ENCODE measurements at places on chromosomes 6 and 20.

DNA sequence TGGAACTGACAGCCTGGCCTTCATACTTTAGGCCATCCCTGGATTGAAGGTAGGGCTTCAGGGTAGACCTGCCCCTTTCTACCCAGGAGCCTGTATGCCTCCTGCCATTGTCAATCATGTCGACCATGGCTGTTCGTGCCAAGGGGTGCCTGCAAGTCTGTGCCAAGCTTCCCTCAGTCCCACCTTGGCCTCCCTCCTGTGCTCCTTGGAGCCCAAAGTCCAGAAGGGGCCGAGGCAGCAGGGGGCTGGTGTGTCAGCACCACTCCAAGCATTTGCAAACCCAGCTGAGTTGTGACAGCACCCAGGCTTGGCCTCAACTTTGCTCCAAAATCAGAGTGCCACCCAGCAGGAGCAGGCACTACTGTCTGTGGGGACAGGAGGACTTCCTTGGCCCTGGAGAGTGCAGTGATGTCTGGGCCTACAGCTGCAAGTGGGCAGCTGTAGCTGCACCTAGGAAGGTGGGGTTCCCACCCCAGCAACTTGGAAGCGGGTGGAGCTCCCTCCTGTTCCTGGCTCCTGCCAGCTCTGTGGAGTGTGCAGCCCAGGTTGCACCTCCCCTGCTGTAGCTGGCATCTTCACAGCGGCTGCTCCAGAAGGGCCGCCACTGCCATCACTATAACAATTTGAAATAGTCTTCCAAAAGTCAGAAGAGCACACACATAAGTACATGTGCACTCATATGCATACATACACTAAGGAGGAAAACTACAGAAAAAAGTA, 1719.3 kb downstream of the HACE1 start:
- DNase-seq: no peak

DNA sequence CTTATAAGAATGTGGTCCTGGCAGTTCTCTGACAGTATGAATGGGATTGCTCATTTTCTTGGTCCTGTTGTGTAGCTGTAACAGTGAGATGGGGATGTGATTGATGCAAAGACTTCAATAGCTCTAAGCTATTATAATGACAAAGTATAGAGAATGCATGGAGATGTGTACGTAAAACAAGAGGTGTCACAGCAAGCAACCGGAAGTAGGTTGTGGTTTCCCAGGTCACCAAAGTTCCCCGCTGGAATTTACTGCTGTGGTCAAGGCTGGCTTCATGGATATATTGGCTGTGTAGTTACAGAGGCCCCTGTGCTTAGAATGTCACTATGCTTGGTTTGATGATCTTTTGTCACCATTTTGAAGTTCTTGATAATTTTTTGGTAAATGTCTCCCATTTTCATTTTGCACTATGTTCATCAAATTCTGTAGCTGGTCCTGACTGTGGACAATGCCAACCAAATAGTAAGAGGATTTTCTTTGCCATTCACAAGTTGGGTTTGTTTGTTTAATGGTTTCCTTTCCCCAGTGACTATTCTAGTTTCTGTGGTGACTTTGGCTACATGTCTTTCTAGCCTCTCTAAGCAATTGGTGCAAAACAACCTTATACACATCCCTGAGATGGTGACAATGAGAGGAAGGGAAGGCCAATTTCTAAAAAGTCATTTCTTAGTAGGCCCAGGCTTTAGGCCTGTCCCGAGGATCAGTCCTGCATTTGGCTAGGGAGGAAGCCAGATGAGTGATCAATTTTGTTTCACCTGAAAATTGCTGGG, 10.5 kb downstream of the DNAH8 start:
- no peak for DNase-seq

DNA sequence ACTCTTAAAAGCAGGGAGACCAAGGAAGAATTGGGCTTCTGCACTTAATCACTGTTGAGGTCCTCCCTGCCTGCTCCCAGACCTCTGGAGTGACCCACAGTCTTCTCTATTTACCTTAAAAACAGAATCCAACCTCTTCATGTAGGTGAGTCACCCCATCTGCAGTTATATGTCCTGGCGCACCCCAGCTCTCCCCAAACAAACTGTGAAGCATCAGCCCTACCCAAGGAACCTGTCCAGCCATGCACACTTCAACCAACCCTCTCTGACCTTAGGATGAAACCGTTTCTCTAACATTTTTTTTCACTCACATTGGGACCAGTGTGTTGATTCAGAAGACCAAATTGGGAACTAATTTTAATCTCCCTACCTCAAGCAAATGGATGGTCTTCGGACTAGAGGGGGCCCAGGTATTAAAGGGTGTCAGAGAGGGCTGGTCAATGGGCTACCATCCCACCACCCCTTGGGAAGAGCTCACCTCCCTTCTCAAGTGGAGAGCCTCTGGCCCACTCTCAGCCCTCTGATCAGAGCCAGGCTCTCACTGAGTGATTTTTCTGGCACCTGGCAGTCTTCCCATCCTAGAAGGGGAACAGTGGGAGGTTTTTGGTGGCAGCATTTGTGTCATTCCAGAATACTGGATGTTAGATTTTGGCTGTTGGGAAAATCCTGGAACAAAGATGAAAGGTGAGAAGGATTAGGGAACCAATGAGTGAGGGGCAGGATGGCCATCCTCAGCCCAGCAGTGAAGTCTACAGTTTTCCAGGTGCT, 203.6 kb downstream of the LRFN2 start:
- DNase-seq: no peak

DNA sequence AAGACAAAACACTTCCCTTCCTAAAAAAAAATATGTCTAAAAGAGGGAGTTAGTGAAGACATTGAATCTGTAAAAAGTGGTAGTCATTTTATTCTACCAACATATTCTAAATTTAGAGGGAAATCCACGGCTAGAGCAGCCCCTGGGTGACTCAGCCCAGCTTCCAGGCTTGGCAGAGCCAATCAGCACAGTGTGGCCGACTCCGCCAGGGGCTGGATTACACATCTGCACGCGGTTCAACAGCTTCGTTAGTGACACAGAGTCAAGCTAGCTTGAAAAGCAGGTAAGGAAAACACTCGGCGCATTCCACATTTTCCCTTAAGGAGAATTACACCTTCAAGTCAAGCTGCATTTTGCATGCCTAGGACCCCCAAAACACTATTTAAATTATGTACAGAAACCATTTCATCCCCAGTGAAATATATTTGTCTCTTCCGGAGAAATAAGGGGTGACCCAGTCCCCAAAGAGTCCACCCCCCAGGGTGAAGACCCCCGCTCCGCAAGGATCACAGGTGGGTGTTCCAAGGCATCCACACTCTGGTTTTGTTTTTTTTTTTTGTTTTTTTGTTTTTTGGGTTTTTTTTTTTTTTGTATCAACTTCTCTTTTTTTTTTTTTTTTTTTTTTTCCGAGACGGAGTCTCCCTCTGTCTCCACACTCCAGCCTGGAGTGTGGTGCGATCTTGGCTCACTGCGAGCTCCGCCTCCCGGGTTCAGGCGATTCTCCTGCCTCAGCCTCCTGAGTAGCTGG, 58.4 kb upstream of the ARID1B start:
- peak; percentile 71 for DNase-seq
